ENCODE measurements at places on chromosomes 4 and X.

GRCh38 chrX:130577431-130577830 is 175.6 kb downstream of the RBMX2 start:
- no peak for DNase-seq

GRCh38 chrX:6614506-6614905 is 79.6 kb upstream of the VCX3A start:
- no peak for DNase-seq

DNA sequence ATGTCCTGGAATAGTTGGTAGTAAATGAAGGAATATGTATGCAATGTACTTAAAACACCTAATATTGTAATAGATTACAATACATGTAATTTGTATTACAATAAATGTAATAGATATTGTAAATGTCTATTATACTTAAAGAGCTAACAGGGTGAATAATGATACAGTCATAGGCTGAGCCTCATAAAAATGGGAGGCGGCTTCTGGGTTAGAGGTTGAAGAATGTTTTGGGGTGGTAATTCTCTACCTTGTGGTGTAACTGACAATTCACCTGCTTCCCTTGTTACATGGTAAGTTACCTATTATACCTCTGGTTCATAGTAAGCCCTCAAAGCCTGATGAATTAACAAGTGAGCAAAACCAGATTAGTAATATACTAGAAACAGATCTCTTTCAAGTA is 26.0 kb downstream of the ATP8A1 start:
- no peak for DNase-seq

DNA sequence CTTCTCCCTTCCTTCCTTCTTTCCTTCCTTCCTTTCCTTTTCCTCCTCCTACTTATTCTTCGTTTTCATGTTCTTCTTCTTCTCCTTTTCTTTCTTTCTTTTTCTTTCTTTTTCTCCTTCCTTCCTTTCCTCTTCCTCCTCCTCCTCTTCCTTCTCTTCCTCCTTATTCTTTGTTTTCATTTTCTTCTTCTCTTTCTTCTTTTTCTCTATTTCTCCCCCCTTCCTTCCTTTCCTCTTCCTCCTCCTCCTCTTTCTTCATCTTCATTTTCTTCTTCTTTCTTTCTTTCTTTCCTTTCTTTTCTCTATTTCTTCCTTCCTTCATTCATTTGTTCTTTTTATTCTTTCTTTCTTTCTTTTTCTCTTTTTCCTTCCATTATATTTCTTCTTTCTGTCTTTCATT is 671.6 kb downstream of the IQCM start:
- no peak for DNase-seq

- no peak for DNase-seq
Observed at GRCh38 chr4:1751919-1752283, 30.6 kb downstream of the TACC3 start.

DNA sequence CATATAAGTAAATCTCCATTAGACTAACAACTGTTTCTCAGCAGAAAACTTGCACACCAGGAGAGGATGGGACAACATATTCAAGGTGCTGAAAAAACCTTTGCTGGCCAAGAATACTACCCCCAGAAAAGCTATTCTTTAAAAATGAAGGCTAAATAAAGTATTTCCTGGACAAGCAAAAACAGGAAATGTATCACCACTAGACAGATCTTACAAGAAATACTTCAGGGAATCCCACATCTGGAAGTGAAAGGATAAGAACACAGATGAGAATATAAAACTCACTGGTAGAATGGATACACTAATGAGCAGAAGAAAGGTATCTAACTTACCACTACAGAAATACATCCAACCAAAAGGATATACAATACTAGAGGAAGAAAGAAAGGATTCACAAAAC is 27.0 kb upstream of the ADH1C start:
- no peak for DNase-seq
